ENCODE measurements at places on chromosomes 5 and 9.

DNA sequence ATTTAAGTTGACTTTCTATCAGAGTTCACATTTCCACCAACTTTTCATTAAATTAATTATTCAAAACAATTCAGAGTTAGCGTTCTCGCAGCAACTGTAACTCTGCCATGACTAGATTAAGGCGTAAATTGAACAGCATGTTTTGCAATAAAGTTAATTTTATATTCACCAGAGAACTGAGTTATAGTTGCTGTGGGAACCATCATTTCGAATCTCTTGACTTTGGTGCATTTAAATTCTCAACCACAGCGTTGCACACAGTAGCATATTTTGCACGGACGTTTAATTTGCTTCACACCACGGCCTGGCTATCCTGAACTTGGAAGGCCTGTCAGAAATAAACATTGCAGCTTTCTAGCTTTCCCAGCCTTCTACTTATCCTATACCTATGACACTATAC is 144.3 kb upstream of the WWC1 start:
- no peak for DNase-seq

- no peak for DNase-seq
Observed at GRCh38 chr9:92295240-92295790, 1.8 kb upstream of the IARS1 start.

GRCh38 chr9:20863945-20864344 is 167.5 kb downstream of the HACD4 start:
- DNase-seq: no peak

- DNase-seq: no peak
Observed at GRCh38 chr9:37281541-37281940, 141.0 kb upstream of the GRHPR start.

DNA sequence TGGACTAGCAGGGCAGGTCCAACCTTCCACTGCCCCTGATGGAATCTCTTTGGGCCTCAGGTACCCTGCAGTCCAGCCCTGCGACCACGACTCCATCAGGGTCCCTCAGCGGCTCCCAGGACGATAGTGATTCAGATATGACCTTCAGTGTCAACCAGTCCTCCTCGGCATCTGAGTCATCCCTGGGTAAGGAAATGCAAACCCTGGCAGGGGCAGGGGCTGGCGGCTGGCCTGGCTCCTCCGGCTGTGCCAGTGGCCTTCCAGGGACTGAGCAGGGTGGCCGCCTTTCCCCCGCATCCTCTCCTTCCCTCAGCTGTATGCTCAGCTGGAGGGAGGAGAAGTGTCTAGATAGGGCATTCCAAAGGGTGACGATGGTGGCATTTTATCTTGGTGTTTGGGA is 45.0 kb downstream of the NEURL1B start:
- no peak for DNase-seq

GRCh38 chr5:66074901-66075300 is 69.2 kb upstream of the SREK1 start:
- no peak for DNase-seq

GRCh38 chr5:117888688-117889087 is 1099.7 kb downstream of the DTWD2 start:
- no peak for DNase-seq

- DNase-seq: no peak
Observed at GRCh38 chr5:58066557-58066956, 393.3 kb downstream of the PLK2 start.

- DNase-seq: no peak
Observed at GRCh38 chr9:74554751-74555419, 57.8 kb downstream of the RORB start.

GRCh38 chr9:125522328-125522725 is 184.7 kb downstream of the MAPKAP1 start:
- DNase-seq: no peak

DNA sequence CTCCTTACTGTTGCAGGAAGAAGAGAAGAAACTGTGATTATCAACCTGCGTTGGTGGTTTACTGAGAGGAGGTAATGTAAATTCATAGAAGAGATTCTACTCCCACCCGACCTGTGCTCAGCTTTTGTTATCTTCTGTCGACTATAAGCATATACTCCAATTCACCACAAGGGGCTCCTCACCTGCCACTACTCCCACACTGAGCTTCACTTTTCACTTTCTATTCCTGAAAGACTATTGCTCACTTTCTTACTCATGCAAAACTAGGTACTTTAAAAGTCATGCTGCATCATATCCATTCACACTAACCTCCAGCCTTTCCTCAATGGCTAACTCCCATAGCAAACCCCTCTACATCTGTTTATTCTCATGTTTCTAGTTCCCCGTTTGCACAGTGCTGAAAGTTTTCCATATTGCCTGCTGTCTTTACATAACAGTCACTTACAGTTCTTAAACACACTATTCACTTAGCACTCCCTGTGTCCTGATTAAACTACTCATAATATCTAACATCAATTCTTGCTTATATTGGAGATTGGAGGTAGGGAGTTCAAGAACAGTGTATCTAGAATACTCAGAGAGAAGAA is 1062.6 kb downstream of the NR2F1-AS1 start:
- no peak for DNase-seq

DNA sequence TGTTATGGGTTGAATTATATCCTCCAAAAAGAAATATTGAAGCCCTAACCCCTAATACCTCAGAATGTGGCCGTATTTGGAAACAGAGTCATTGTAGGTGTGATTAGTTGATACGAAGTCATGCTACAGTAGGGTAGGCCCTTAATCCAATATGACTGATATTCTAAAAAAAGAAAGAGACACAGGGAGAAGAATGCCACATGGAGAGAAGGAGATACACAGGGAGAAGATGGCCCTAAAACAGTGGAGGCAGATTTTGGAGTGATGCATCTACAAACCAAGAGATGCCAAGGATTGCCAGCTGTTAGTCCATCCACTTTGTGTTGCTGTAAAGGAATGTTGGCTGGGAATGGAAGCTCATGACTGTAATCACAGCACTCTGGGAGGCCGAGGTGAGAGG is 21.3 kb downstream of the ARRDC3 start:
- no peak for DNase-seq

GRCh38 chr5:98104454-98105188 is 668.8 kb upstream of the RGMB start:
- DNase-seq: no peak

GRCh38 chr5:77491783-77492652 is at the start of gene WDR41:
TSS of gene WDR41 (minus strand) at chr5:77492316. CDS start at chr5:77492220, 96 bp downstream.
- peak; percentile 87 for DNase-seq

DNA sequence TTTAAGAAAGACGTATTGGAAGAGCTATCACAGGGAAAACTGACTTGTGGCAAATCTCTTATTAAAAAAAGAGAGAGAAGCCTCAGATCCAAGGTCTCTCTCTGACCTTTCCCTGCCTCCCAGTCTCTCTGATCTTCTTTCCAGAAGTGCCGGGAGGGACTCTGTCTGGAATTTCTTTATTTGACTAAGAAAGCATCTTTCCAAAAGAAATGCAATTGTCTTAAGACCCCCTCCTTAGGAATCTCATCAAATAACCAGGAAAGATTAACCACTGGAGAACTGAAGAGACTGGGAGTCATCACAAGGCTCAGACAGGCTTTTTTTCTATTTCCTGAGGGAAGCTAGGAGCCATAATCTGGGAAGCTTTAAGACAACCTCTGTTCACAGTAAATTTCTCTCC is 4.6 kb downstream of the C1QTNF3 start:
- no peak for DNase-seq

GRCh38 chr9:78542491-78543181 is 245.7 kb downstream of the PSAT1 start:
- DNase-seq: no peak

- DNase-seq: no peak
Observed at GRCh38 chr5:150573216-150573615, 65.3 kb downstream of the NDST1 start.

DNA sequence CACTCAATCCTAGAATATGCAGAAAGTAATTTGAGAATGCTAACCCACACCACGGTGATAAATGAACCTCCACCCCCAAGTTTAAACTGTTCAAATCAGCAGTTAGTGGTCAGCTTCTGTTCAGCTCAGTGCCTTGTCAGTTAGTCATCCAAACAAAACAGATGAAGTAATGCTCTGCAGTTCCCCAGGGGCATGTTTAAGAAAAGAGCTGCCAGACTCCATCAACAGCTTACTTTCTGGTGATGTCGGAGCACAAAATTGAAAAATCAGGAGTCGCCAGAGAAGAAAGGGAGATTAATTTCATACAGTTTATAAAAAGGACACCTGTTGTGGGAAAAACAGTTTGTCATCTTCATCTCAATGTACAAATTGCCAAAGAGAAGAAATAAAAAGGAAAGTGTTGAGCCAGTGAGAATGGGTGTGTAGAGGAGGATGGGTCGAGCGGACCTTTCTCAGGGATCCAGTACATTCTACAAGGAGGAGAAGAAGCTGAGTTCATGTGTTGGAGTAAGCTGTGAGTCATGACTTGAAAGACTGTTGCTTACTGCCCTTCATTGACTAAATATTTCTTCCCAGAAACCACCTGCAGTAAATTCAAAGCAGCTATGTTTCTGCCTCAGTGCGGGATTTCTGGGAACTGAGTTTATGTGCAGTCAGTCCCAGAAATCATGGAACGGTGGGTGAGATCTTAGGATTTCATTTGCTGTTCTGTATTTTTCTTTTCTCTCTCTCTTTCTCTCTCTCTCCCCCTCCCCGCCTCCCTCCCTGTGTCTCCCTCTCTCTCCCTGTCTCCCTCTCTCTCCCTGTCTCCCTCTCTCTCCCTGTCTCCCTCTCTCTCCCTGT is 13.7 kb downstream of the TRIO start:
- DNase-seq: no peak

DNA sequence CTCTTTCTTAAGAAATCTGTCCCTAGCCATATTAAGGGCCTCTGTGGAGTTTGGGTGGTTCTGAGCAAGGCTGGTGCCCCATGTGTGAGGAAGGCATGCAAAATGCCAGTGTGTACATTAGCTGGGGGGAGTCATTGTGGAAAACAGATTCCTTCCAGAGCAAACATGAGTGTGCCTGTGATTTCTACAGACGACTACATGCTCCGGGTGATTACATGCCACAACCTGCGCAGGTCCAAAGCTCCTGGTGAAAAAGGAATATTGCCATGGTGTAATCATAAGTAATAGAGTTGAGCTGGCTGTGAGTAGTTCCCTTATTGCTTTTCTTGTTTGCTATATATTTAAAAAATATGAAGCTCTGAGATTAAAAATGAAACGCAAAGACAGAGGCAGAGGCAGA is 102.1 kb downstream of the ACER2 start:
- DNase-seq: no peak

- DNase-seq: no peak
Observed at GRCh38 chr5:114152656-114153360, 209.1 kb upstream of the KCNN2 start.

DNA sequence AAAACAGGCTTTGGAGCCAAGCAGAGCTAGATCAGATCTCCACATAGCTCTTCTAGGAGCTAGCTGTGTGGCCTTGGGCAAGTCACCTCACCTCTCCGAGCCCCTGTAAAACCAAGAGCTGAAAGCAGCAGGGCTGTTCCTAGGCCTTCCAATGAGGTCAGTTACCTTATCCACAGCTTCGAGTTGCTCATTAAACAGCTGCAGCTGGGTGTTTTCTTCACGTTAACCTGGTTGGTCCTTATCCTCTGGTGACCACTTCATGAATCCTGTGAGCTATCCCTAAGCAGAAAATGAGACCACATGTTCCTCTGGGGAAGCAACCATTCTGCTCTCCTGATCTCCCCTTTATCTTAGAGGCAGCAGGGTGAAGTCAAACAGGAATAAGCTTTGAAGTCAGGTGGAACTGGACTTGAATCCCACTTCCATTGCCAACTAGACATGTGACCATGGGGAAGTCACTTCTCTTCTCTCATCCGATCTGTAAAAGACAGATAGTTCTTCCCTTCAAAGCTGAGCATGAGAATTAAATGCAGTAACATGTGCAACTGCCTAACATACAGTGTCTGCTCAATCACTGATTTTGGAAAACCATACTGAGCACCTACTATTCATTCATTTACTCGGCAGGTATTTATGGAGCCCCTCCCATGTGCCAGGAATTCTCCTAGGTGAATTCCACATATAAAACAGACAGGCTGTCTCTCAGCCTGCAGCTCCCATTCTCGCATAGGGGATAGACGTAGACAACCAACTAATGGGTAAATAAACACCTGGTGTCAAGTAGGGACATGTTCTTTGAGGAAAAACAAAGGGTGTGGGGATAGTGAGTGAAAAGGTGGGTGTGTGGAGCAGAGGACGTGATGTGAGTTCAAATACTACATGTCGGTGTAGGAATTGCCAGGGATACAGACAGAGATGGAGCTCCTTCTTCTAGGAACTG is 111.7 kb upstream of the BOD1 start:
- DNase-seq: no peak

DNA sequence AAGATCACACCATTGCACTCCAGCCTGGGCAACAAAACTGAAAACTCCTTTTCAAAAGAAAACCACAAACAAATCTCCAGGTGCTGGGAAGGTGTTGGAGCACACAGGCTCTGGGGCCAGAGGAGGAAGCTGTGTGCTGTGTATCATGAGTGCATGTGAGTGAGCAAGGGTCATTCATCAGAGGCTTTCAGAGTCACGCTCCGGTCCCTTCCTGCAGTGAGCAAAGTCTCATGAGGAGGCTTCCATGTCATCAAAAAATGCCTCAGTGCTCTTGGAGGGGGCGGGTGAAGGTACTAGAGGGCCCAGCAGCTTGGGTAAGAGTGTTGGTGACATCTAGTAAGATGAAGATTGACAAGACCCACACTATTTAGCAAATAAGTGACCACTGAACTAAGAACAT is 48.3 kb upstream of the TESK1 start:
- DNase-seq: no peak

- no peak for DNase-seq
Observed at GRCh38 chr5:168347368-168348083, 56.1 kb downstream of the WWC1 start.

- DNase-seq: no peak
Observed at GRCh38 chr5:127587246-127587917, 61.5 kb upstream of the CTXN3 start.

DNA sequence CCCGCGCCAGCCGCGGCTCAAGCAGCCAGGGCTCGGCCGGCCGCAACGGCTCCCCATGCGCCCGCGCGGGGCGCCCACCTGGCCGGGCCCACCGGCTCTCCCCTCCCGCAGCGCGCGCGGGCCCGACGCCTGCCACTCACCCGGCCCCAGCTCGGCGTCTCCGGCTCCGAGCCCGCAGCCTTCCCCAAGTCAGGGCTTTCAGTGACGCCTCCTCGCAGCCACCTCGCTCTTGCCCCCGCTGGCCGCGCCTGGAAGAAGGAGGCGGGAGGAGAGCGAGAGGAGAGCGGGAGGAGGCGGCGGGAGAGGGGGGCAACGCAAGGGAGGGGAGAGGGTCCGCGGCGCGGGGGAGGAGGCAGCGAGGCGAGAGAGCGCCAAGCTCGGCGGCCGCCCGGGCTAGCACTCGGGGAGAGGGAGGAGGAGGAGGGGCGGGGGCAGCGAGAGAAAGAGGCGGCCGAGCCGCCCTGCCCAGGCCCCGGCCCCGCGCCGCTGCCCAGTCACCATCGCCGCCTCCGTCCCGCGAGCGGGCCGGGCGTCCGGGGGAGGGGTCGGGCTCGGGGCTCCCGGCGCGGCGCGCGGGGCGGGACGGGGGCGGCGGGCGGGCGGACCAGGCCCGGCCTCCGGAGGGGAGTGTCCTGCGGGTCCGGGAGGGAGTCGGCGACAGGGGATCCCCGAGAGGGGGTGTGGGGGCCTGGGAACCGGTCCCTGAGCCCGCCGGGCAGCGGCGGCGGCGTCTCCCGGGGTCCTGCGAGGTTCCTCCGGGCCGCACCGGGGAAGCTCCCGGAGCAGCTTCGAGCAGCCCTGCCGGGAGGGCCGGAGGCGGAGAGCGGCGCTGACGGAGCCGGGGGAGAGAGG is at the start of gene LHFPL2:
LHFPL2 (minus strand) TSS at position 414 of the 852 bp plus-strand sequence. CDS start 138,559 bp downstream, outside the sequence.
- peak; percentile 21 for DNase-seq

Data from stimulated activated CD4-positive, alpha-beta T cell treated with anti-CD3 and anti-CD28 coated beads, Interleukin-12 subunit alpha, Interleukin-12 subunit beta, amount 100 ng/mL, for 4 hours (primary cell).